GOT3 (cell line): ENCODE measurements at places on chromosomes 2 and 18.

- DNase-seq: no peak
These were observed 49.0 kb upstream of the TMEM87B start for GRCh38 chr2:112006076-112006410.

GRCh38 chr2:171670655-171671054 lies 16.6 kb upstream of the DYNC1I2 start:
- no peak for DNase-seq

- no peak for DNase-seq
These were observed 1.6 kb downstream of the NUP35 start for GRCh38 chr2:183125659-183126341.

DNA sequence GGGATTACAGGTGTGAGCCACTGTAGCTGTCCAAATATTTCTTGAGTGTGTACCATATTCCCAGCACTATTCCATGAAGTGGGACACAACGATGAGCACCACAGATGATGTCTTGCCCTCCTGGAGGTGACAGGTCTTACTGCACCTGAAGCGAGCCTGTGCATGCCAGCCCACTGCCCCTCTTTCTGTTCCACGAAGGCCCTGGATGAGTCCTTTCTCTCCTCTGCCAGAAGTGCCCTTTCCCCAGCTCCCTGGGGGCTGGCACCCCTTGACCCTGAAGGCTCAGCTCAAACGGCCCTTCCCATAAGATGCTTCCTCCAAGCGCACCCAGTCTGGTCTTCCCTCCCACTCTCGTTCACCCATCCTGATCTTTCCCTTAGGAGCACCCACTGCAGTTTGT lies 5.5 kb downstream of the ATP6V1B1 start:
- no peak for DNase-seq

DNA sequence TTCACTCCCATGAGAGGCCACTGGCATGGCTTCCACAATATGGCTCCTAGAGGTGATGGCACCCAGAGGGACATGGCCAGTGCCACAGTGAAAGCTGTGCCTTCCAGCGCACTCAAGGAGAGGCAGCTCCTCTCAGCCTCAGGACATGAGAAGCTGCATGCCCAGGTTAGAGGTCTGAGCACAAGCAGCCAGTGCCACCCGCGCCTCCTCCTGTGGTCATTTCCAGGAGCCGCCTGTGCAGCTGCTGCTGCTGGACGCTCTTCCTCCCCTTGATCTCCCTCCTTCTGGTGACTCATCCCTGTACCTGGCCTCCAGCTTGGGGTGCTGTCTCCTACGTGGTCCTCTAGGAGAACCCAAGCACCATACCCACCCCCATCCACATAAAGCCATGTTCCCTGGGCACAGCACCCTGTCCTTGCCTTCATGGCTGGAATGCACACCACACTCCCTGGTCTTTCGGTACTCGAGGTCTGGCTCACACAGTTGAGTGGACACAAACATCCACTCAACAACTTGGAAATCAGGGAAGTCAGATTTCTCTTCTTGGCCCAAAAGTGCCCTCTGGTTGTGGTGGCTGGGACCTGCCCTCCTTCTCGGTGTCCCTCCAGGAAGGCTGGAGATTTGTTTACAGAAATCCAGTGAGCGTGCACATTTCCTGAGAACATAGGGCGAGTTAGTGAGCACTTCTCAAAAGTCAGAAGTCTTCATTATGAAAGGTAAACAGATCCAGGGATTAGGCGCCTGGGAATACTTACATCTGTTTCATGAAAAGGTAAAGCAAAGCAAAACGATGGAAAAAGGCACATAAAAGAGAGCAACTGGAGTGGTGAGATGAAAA lies 96.7 kb downstream of the EIPR1 start:
- no peak for DNase-seq

GRCh38 chr2:240437861-240438809 lies 2.7 kb downstream of the GPC1 start:
- peak; percentile 29 for DNase-seq

GRCh38 chr2:13135369-13135768 lies 418.6 kb downstream of the TRIB2 start:
- DNase-seq: no peak

GRCh38 chr2:44817673-44818335 lies 123.7 kb upstream of the SIX3 start:
- DNase-seq: no peak

DNA sequence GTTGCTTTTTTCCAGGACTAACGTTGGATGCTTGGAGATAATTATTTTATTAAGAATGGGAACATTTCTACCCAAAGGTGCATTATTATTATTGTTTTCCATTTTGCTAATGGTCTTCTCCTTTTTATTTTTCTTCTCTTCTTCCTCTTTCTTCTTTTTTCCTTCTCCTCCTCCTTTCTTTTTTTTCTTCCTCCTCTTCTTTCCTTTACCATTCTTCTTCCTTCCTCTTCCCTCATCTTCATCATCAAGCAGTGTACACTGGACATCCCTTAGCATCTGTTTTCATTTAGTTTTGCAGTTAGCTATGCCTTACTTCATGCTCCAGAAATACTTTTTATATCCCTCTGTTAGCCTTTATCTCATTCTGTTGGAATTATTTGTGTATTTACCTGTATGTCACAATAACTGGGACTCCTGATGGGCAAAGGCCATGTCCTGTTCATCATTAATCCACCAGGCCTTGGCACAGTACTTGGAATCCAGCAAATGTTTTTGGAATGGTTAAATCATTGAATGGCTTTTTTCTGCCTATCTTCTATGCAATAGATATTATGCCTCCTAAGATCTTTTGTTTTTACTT lies 162.7 kb downstream of the CAMKMT start:
- no peak for DNase-seq

- no peak for DNase-seq
These were observed 209.0 kb downstream of the PRKCE start for GRCh38 chr2:45860136-45861121.

GRCh38 chr18:59560556-59560955 lies 136.7 kb downstream of the CCBE1 start:
- no peak for DNase-seq

- DNase-seq: no peak
These were observed 125.0 kb upstream of the WDSUB1 start for GRCh38 chr2:159411460-159411859.

DNA sequence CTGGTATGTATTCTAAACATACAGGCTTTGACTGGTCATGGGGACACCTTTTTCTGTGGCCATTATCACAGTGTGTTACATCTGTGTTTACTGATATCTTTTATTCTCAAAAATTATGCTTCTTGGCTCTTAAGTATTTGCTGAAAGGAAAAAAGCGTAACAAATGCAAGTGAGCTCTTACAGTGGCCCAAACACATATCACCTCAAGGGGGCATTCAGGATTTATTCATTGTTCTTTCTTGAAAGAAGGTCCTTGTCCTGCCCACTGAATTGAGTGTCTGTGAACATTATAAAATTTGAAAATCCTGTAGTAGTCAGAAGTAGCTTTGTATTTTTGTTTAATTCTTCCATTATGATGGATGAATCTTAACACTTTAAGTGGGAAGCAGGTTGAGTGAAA lies 454.5 kb downstream of the XIRP2 start:
- DNase-seq: no peak

- DNase-seq: no peak
These were observed 160.0 kb downstream of the TCF4 start for GRCh38 chr18:55427951-55428350.

- no peak for DNase-seq
These were observed 368.6 kb upstream of the SPRED2 start for GRCh38 chr2:65800998-65801397.

DNA sequence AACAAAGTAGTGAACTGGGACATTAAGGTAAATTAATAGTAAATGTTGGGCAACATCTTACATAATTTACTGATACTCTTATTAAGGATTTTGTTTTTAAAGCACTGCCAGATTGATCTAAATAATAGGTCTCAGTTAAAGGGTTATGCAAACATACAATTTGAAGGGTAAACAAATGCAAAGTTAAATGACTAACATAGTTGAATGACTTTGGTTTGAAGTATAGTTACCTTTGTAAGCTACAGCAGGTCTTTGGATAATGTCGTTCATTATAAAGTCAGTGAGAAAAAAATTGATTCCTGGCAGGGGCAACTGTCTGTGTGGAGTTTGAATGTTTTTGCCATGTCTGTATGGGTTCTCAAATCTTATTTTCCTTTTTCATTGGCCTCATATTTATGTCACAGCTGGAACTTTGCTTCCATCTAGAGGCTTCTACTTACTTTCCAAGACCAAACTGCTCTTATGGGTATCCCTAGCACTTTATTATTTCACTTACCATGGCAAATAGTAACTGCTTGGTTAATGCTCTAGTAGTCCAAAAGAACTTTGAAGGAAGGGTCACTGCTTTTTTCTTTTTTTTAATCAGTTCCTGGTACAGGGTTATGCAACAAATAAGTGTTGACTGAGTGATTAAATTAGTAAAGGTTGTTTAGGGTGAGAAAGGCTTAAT lies 107.8 kb downstream of the NBEAL1 start:
- DNase-seq: no peak

DNA sequence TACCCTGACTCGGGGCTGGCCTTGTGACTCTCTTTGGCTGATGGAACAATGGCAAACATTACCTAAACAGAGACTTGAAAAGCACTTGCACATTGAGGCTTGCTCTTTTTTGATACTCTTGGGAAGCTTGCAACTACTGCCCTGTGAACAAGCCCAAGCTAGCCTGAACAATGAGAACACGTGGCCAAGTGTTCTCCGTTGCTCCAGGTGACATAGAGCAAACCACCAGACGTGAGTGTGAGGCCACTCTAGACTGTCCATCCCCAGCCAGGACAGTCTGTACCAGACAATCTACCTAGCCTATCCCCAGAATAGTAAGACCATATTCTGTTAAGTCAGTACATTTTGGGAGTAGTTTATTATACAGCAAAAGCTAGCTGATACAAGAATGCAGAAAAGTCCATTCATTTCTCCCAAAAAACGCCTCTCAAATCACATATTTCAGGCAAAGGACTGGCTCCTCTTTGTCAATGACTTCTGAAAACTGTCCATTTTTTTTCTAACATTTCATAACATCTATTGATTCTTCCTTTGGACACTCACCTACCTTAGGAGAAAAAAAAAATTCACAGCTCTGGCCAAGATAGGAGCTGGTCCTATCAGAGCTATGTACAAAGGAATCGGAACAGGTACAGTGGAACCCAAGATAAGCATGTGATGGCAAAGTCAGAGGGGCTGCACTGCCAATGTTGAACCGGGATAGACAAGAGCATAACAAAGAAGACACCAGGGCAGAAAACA lies 142.1 kb upstream of the PKDCC start:
- DNase-seq: no peak

- DNase-seq: no peak
These were observed 103.3 kb downstream of the TMEFF2 start for GRCh38 chr2:192091476-192091875.

DNA sequence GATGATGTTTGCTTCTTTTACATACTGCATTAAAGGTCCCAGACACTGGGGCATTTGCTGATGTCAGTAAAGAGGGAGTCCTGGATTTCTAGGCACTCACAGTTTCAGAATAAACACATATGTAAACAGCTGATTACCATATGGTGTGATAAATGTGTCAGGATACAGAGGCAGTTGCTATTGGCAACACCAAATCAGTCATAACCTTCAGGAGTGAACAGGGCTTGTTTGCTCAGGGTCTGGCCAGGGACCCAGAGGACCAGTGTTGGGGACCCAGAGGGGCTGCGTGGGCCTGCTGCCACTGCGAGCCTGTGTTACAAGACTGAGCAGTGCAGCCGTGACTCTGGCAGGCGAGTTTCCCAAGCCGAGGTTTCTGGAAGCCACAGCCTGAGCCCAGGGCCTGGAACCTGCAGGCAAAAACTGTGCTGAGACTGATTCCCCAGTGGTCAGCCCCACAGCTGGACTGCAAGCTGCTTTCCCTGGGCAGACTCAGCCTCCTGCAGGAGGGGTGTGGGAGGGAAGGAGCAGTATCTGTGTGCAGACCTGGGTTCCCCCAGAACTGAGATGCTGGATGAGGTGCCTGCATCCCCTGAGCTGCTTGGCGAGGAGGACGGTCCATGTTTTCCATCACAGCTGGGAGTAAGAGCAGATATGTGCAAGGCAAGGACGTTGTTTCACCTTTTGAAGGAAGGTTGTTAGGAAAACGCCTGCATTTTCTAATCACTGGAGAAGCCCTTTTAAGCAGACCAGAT lies 23.6 kb downstream of the ASAP2 start:
- DNase-seq: no peak
